ENCODE measurements at places on chromosomes 4 and X.

DNA sequence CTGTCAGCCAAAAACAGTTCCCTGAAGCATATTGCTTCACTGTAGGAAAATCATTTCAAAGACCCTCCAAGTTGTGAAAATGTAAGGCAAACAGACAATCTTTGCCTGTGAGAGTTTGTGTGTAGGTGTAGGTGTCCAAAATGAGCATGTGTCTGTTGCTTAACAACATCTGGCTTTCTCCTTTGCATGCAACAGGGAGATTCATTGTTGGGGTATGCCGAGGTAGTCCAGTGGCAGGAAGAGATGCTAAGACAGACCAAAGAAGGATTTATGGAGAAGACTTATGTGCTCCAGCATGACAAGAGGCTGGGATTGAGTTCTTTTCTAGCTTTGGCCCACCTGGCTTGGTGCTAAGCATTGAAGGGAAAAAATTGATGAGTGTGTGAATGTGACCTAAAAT, 29.8 kb upstream of the SMAD1 start:
- DNase-seq: no peak

GRCh38 chr4:28373601-28374000, 1513.0 kb downstream of the STIM2 start:
- DNase-seq: no peak

DNA sequence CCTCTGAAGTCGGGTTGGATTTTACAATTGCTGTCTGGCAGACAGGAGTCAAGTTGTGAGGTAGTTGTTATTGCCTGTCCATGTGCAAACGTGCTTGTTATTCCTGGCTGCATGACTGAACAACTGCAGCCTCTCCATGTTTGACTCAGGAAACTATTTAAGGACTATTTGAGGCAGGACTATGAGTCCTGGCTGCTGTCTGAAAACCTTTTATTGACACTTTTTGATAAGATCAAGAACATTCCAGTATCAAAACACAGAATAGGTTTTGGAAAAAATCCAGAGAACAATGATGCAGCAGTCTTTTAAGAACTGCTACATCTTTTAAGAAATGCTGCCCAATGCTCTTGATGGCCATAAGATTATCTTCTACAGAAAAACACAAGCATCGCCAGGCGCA, 10.0 kb upstream of the SPRY1 start:
- no peak for DNase-seq

DNA sequence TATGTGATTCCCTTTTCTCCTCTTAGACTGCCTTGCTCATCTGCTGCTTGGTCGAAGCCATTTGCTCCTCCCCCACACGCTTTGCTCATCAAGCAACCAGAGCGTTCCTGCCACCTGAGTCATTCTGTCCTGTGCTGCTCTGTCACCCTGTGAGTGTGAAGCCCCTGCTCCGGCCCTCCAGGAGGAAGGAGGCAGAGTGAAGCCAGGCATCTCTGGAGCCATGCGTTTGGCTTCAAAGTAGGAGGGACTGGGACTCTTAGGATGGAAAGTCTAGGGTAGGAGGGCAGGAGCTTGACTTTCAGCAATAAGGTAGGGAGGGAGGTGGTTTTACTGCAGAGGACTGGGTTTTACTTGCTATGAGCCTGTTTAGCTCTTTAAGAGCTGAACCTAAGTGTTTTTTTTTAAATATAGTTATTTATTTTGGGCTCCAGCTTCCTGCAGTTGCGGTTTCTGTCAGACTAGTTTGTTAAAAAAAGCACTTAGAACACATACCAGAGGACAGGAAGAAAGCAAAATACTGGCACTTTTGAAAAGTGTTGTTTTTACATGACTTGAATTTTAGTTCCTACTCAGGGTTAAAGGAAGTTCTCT, 63.6 kb downstream of the SPINK2 start:
- peak; percentile 51 for DNase-seq
